ENCODE measurements at places on chromosomes 4 and X.

GRCh38 chr4:6157926-6158325 lies 42.4 kb downstream of the JAKMIP1 start:
- no peak for DNase-seq

DNA sequence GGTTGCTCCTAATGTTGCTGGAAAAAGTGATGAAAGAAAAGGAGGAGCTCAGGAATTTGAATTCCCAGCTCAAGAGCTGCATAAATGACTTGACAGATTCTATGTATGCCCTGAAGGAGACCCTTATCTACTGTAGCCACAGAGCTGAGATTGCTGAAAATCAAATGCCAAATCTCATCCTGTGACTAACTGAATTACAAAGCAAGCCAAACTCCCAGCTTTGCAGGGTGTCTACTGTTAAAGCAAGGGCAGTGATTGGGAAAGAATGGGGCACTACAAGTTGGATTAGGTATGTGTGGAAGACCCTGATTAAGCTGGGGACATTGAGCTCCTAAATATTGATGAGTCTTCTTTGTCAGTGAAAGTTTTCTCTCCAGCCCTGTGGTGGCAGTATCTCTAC lies 20.8 kb upstream of the SMIM9 start:
- DNase-seq: no peak

- DNase-seq: peak; percentile 70
These were observed 28.7 kb downstream of the CLDN34 start for GRCh38 chrX:9995855-9996339.

- no peak for DNase-seq
These were observed 50.2 kb upstream of the CXCL8 start for GRCh38 chr4:73690051-73690738.

Measured in CD14-positive monocyte (primary cell).